Activated CD4-positive, alpha-beta T cell treated with anti-CD3 and anti-CD28 coated beads for 36 hours (primary cell): ENCODE measurements at places on chromosomes 2 and 18. TPM values are rescaled to one million over a fixed set of nuclear protein-coding genes. Genes with fewer than 3 reads are reported as not detected.

DNA sequence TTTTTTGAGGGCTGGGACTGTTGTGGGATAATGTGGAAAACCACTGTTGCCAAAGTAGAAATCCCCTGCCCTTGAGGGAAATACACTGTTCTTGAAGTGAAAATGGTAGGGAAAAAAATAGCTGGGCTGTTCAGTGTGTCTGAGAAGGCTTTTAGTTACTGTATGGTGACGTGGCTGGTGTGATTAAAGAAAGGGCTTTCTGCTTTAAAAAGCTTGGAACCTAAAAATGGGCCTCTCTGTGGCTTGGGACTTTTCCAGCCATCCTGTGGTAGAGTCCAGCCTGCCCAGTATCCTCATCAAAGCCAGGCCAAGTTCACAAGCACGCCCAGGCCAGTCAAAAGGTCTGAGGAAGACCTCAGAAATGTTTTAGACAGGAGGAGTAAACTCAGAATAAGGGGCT lies 6.8 kb downstream of the MGAT5 start:
- DNase-seq: no peak

SKOR2 gene
- 0.21 TPM for total RNA-seq

DNA sequence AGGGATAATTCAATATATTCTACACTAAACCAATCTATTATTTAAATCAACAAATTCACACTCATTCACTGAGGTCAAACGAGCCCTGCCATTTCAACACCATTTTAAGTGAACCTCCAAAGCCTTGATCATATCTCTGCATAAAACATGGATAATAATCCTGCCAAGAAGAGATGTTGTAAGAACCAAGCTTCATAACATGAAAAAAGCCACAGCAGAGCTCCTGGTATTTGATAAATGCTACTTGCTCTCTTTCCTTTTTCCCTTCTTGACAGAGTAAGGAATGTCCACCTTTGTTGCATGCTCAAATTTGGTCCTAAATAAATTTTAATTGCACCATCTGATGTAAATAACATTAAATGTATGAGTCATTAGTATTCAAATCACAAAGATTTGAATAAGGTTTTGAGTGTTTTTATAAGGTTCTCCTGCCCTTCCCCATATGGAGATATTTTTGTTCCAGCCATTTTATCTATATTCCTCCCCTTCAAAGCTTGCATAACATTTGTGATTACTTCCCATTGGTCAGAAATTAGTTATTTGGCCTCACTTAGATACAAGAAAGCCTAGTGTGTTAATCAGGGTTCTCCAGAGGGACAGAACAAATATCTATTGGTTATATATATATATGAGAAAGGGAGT lies 318.8 kb downstream of the RND3 start:
- no peak for DNase-seq

DNA sequence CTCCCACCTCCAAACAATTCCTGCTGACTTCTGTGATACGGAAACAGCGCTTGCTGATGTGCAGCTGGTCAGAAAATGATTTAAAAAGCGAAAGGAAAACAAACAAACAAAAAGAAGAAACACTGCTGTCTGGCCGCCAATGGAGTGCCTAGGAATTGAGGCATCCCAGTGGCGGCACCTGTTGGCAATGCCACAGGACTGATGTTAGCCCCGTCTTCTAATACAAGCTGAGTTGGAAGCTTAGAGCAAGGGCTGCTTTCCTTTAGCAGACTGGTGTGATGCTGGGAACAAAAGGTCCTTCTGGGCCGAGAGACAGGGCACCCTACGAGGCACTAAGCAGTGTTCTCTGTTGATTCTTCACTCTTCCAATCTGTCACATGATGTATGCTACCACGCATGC lies 163.6 kb upstream of the REV1 start:
- no peak for DNase-seq

ATP6V1B1 gene
- not detected for total RNA-seq

DNA sequence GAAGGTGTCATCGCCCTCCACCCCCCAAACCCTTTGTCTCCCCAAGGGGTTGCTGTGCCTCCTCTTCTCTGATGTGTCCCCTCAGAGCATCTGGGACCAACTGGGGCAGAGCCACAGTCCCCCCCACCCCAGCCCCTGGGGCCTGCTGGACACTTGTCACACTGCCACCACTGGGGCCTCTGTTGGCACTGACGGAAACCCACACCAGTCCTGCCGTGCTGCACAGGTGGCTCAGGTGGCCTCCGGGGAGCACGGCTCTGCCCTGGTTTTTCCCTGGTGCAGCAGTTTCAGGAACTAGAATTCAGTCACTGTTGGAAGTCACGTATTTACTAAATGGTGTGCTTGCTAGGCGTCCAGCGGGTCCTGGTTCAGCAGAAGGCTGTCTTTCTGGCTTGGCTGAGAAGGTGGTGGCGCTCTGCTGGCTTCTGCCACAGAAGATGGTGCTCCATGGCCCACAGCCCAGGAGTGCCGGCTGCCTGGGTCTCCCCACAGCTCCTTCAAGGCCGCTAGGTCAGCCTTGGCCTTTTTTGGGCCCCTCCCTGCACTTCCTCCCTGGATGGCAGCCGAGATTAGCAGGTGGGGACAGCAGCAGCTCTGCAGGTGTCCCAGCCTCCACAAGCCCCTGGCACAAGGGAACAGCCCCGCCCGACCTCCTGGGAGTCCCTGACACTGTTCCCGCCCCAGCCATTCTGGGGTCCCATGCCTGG lies 18.6 kb upstream of the KLHL30 start:
- DNase-seq: no peak

DNA sequence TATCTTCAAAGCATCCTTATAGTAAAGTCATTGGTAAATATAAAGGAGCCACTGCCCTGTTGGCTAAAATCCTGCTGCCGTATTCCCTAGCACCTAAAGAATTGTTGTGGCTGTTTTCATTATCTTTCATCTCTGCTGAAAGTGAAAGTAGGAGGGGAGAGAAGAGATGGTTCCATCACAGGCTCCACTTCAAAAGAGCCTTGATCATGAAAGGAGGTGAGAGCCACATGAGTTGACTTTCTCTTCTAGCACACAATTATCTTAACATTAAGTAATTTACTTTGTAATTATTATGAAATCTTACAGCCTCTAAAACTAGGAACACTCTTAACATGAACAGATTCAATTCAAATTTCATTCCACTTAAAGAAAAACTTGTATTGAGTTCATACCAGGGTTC lies 1050.9 kb upstream of the LRRTM1 start:
- no peak for DNase-seq

ATP5F1A gene
- 375 TPM for total RNA-seq
